ENCODE measurements at places on chromosomes 6 and 20.

DNA sequence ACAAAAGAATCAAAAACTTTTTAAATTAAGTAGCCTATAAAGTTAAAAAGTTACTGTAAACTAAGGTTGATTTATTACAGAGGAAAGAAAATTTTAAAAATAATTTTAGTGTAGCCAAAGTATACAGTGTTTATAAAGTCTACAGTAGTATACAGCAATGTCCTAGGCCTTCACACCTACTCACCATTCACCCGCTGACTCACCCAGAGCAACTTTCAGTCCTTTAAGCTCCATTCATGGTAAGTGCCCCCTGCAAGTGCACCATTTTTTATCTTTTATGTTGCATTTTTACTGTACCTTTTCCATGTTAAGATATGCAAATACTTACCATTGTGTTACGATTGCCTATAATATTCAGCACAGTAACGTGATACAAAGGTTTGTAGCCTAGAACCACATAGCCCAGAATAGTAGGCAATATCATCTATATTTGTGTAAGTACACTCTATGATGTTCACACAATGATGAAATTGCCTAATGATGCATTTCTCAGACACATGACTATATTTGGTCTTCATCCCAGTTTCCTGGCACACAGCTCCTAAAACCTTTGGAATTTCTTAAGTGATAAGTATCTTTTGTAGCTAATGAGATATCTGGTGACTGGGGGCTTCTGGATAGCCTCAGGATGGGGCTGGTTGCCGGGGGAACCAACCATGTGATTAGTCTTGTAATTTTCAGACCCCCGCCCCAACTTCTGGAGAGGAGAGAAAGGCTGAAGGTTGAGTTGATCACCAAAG lies 111.0 kb downstream of the MRPL14 start:
- no peak for DNase-seq

- no peak for DNase-seq
Measured at GRCh38 chr6:10961837-10962236, 75.0 kb downstream of the SYCP2L start.

DNA sequence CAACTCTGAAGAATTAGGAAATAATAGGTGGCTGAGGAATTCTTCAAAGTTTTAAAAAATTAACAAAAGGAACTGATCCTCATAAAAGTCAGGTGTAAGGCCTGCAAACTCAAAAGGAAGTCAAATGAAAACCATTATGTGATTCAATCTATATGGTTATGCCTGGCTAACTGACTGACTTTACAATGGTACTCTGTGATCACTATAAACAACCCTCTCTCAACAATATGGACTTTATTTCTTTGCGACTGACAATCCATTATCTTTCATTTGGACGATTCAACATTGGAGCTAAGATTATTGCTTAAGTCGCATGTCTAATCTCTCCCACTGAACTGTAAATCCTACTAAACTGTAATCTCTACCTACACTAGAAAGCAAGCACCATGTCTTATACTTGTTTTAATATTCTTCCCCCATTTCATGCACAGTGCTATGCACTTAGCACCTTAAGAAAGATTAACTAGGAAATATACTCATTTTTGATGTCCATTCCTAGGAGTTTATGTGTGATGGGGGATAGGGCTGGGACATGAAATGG lies 1.4 kb downstream of the STK38 start:
- no peak for DNase-seq

GRCh38 chr6:163971841-163972838 lies 557.6 kb downstream of the QKI start:
- DNase-seq, result no peak

DNA sequence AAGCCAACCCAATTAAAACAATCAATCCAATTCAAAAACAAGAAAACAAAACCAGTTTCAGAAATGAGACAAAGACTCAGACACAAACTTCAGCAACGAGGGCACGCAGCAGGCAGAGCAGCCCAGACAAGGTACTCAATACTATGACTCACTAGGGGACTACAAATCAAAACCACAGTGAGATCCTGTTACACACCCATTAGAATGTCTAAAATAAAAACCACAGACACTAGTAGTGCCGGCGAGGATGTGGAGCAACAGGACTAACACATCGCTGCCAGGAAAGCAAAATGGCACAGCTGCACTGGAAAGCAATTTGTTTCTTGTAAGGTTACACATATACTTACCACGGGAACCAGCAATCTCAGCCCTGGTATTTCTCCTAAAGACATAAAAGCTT lies 28.4 kb upstream of the MAS1L start:
- no peak for DNase-seq

GRCh38 chr6:131175564-131175963 lies 40.3 kb downstream of the AKAP7 start:
- DNase-seq, result no peak

DNA sequence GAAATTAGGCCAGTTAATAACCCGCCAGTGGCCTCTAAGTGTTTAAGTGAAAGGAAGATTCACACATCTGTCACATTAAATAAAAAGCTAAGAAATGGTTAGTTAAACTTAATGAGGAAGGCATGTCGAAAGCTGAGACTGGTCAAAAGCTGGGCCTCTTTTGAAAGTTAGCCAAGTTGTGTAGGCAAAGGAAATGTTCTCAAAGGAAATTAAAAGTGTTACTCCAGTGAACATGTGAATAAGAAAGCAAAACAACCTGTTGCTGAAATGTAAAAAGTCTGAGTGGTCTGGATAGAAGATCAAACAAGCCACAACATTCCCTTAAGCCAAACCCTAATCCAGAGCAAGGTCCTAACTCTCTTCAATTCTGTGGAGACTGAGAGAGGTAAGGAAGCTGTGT lies 10.9 kb upstream of the MTRF1L start:
- no peak for DNase-seq

- no peak for DNase-seq
Measured at GRCh38 chr20:33305589-33306057, 22.6 kb downstream of the BPIFB1 start.

GRCh38 chr6:20166210-20166609 lies 46.1 kb downstream of the MBOAT1 start:
- no peak for DNase-seq

GRCh38 chr6:21946298-21946783 lies 350.5 kb downstream of the PRL start:
- DNase-seq, result no peak

DNA sequence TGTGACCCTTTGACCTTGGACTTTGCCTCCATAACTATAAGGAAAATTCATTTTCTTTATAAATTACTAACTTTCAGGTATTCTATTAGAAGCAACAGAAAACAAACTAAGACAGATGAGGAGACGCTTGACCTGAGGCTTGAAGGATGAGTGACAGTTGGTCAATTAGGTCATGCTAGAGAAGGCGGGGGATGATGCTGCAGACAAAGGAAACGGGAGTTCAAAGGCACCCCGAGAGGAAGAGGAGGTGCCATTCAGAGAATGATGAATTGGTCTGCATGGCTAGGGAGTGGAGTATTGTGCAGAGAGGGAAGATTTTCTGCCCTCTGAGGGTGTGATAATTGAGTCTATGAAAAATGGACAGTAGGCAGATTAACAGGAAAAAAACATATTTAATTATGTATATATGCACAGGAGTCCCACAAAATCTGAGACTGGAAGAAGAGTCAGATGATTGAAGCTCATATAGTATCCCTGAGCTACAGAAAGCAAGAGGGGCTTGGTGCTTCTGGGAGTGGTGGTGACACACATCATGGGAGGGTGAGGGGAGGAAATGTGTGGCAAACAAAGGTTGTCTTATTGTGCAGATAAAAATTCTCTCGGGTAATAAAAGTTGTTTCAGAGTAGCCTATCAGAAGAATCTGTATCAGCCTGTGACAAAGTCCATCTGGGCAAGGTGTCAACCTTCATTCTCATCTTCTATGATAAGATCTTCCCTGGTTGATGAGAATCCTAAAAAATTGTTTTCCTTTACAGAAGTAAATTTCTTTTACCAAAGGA lies 20.4 kb upstream of the FUCA2 start:
- no peak for DNase-seq

DNA sequence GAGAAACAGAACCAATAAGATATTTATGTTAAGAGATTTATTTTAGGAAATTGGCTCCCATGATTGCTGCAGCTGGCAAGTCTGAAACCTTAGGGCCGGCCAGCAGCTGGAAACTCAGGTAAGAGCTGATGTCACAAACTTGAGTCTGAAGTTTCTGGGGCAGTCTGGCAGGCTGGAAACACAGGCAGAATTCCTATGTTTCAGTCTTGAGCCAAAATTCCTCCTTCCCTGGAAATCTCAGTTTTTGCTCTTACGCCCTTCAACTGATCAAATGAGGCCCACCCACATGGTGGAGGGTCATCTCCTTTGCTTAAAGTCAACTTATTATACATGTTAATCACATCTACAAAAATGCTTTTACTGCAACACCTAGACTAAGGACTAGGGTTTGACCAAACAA lies 184.1 kb downstream of the SOD2 start:
- DNase-seq, result no peak
